ENCODE measurements at places on chromosomes 3 and 15.

DNA sequence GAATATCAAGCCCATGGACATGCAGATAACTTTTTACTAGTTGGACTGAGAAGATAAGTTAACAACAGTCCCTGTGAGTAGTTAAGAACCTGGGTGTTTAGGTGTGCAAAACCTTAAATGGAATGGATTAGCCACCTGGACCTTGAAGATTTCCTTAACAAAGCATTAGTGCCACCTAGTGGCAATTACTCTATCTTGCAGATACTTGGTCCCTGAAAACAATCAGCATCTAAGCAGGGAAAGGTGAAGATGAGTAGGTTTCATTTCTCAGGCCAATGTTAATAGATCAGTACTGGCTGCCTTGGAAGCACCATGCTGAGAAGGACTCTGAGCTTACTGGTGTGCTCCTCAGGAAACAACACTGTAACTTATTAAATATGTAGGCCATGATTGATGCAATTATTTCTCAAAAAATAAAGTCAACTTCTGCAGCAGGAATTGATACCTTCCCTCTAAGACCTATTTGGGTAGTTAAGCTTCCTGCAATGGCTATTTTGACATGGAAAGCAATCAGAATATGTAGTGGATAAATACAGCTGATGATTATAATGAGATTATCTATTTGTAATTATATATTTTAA is 329.4 kb downstream of the TBC1D5 start:
- peaks cover 4% of the 10 kb centered on the region for H3K27me3 ChIP-seq
- no peaks in the 10 kb centered on the region for H3K36me3 ChIP-seq

- no peak for DNase-seq
- no peaks in the 10 kb centered on the region for H3K36me3 ChIP-seq
- no peaks in the 10 kb centered on the region for H3K27me3 ChIP-seq
- H3K4me3 ChIP-seq: no peak overlapping the region
- no peak overlapping the region for H3K27ac ChIP-seq
- H3K4me1 ChIP-seq: peaks cover 5% of the 10 kb centered on the region
Measured at GRCh38 chr15:92074101-92074500, 220.6 kb downstream of the SLCO3A1 start.

DNA sequence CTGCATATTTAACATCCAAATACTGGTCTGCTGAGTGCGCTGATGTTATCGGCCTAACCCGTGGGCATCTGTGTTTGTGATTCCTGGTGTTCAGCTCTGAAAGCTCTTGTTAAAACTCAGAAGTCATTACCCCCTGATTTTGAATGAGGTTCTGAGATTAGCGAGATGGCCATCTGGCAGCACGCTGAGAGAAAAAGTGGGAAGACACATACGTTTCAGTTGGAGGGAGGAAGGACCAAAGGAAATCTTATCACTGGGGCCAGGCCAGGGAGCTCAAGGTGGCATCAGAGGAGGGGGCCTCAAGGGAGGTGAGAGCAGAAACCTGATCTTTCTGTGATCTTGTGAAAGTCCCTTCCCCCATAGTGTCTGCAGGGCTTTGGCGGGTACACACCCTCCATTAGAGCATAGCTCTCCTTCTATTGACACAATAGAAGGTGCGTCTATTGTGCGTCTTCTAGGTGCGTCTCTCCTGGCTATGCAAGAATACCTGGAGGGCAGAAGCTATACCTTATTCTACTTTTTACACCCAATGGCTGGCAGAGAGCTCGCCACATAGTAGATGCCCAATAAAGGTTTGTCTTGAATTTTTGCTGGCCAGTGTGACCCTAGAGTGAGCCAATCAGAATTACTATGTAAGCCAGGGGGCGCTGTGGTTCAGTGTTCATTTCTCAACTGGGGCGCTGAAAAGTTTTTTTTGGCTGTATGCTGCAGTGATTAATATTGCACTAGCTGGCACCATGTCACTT is 182.4 kb downstream of the SHQ1 start:
- H3K36me3 ChIP-seq: no peaks in the 10 kb centered on the region
- H3K27ac ChIP-seq: no peak overlapping the region
- no peak overlapping the region for H3K4me3 ChIP-seq
- H3K27me3 ChIP-seq: no peaks in the 10 kb centered on the region
- peak; percentile 49 for DNase-seq

DNA sequence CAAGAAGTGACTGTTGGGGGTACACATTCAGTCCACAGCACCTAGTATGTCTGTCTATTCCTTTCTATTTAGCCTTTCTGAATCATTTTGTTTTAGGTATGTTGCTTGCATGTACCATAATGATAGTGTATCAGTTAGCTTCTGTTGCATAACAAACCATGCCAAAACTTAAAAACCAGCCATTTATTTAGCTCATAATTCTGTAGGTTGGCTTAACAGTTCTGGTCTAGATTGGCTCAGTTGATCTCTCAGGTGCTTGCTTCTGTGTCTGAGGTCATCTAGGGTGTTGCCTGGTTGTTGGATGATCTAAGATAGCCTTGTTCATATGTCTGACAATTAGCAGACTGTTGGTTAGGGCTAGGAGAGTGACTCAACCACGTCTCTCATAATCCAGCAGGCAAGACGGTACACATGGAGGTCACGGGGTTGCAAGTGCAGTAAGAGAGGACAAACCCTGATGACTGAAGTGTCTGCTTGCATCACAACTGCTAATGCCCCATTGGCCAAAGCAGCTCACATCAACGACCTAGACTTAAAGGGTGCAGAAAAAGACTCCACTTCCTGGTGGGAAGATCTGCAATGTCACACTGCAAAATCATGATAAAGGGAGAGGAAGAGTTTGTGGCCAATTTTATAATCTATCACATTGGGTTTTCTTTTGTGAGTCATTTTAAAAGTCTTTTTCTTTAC is 6.8 kb upstream of the PDCD6IP start:
- no peaks in the 10 kb centered on the region for H3K36me3 ChIP-seq
- H3K4me1 ChIP-seq: peaks cover 1% of the 10 kb centered on the region
- H3K27me3 ChIP-seq: no peaks in the 10 kb centered on the region

- no peak overlapping the region for H3K4me3 ChIP-seq
- H3K4me1 ChIP-seq: peaks cover 7% of the 10 kb centered on the region
- peak; percentile 76 for DNase-seq
- no peaks in the 10 kb centered on the region for H3K27me3 ChIP-seq
- H3K27ac ChIP-seq: no peak overlapping the region
Measured at GRCh38 chr15:57340682-57341259, 35.5 kb upstream of the CGNL1 start.

DNA sequence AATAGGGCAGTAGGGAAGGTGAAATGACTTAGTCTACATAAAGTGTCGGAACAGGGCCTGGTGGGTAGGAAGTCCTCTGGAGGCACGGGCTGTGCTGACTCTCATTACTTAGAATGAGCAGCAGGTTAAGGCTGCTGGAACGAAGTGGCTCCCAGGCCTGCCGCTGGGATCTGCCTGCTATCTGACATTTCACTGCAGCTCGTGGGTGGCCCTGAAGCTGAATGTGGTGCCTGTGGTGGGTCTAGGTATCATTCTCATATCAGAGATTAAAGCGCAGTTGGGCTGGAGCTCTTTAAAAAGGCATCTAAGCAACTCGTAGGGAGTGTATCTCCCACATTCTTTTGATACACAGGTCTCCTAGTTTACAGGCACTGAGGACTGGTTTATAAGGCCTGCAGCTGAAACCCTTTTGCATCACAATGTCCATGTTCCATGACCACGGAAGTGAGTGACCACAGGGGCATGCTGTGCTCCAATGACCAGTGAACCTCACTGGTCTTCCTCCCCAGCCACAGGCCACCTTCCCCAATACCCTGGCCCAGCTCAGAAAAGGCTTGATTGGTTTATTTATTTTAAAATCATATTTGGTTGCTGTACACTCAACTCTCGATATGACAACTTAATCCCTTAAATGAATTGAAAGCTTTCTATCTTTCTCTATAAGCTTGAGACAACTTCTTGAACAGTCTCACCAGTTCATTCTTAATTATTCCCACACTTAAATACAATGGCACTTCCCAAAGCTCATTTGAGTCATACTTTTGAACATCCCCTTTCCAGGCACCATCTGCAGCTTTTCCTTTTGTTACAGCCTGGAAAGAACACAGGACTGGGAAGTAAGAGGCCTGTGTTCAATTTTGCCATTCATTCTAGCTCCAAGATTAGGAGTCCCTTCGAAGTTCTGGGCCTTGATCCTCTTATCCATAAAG is 19.0 kb downstream of the ADAMTS9 start:
- no peaks in the 10 kb centered on the region for H3K4me1 ChIP-seq
- no peaks in the 10 kb centered on the region for H3K27me3 ChIP-seq
- H3K4me3 ChIP-seq: no peak overlapping the region
- no peaks in the 10 kb centered on the region for H3K36me3 ChIP-seq

DNA sequence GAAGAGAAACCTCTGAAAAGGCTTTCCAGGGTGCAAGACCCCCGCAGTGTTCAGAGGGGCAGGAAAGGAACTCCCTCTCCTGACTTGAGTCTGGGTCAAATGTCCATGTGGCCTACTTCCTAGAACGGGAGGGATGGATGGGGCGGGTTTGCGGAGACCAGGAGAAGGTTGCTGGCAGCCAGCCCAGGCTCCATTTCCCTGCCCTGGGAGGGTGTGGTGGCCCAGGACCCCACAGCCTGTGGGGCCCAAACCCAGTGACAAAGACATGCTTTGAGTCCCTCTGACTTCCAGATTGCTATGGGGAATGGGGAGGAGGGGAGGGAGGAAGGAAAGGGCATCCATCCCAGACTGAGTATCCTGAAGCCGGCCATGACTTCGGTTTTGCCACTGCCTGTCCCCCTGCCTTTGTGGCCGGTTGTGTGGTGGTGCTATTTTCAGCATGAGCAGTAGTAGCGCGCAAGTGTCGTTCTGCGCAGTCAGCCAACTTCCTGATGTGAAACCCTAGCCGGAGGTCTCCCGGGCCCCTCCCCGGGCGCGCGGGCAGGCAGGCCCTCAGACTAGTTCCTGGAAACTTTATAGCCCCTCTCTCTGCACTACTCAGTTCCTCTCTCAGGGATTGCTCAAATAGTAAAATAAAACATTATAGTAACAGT is 24.4 kb downstream of the MAGEF1 start:
- DNase-seq: no peak
- no peak overlapping the region for H3K27ac ChIP-seq
- H3K36me3 ChIP-seq: no peaks in the 10 kb centered on the region
- H3K4me3 ChIP-seq: no peak overlapping the region
- H3K27me3 ChIP-seq: no peaks in the 10 kb centered on the region
- peaks cover 18% of the 10 kb centered on the region for H3K4me1 ChIP-seq

DNA sequence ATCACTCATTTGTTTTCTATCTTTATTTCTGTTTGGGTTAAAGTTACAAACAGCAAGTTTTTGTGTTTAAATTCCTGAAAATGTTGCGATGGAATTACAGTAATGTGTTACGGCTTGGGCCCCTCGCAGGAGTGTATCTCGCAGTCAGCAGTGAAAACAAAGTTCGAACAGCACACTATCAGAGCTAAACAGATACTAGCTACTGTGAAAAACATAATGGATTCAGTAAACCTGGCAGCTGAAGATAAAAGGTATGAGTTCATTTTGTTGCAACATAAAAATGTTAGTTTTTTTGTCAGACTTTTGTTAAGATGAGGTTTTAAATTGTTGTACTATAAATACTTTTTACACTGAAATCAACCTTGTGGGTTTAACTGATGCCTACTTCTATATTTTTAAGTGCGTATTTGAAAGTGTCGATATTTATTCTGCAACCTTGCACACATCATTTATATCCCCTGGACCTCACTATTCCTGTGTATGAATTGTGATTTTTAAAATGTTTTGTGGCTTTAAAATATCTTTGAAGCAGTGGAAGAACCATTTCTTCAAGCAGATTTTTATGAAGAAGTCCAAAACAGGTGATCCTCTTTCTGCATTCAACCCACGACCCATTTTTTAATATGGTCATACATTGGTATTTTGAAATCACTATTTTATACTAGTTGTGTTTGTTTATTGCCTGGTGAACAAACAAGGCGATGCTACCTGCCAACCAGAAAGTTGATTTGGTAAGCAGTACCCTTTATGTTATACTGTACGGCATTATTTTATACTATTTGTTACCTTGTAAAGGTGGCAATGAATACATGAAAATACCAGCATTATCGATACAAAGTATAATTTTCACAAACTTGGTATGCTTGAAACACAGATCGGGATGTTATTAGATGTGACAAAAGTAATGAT is 27.8 kb downstream of the MFN1 start:
- no peak overlapping the region for H3K27ac ChIP-seq
- H3K4me1 ChIP-seq: no peaks in the 10 kb centered on the region

GRCh38 chr3:70078778-70079177 is 79.2 kb downstream of the SAMMSON start:
- H3K27me3 ChIP-seq: no peaks in the 10 kb centered on the region
- DNase-seq: no peak
- H3K4me3 ChIP-seq: no peak overlapping the region
- H3K36me3 ChIP-seq: no peaks in the 10 kb centered on the region
- H3K4me1 ChIP-seq: no peaks in the 10 kb centered on the region
